ENCODE measurements at places on chromosomes 2 and 18. TPM values are rescaled to one million over a fixed set of nuclear protein-coding genes. Genes with fewer than 3 reads are reported as not detected.

DNA sequence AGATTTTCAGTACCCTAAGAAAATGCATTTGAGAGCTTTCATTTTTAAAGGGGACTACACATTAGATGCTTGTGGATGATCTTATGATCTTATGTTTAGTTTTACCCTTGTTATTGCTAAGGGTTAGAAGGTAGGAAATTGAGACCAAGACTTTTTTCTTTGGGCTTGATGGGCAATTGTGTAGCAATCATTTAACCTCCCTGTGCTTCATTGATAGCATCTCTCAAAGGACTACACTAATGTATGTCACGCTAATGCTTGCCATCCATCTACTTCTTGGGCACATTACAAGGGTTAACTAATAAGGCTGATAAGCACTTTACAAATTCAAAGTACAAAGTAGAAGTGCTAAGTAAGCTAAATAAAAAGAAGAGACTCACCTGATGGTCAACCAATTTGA, 189.3 kb upstream of the LRP1B start:
- no peaks in the 10 kb centered on the region for H3K27me3 ChIP-seq
- H3K27ac ChIP-seq: no peak overlapping the region
- H3K36me3 ChIP-seq: no peaks in the 10 kb centered on the region
- no peak for DNase-seq

DNA sequence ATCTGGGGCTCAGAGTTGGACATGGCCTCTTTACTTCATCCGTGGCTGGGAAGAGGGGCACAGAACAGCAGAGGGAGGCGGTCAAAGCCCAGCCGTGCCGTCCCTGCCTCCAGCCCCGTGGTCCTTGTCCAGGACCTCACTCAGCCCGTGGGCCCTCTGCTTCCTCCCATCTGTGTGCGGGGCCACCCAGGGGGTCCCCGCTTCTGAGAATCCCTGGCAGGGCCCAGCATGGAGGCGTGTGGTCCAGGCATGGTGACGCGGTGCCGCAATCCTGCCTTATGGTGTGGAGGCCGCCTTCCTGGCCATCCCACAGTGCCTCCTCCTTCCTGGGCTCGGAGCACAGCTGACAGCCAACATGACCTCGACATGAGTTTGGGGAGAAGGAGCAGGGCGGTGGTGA, 232.6 kb downstream of the FAM210A start:
- no peaks in the 10 kb centered on the region for H3K4me1 ChIP-seq
- H3K27me3 ChIP-seq: no peaks in the 10 kb centered on the region
- H3K36me3 ChIP-seq: no peaks in the 10 kb centered on the region

DNA sequence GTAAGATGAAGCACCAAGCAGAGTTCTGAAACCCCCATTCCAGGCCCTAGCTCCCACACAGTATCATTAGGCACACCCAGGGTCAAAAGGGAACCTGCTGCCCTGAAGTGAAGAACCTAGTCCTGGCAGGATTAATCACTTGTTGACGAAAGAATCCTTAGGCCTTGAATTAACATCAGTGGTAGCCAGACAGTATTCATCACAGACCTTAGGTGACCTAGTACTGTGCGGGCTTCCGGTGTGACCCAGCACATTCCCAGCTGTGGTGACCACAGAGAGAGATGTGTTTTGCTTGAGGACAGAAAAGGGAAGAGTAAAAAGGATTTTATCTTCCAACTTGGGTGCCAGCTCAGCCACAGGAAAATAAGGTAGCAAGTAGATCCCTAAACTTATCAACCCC, 1071.4 kb upstream of the FAM98A start:
- H3K36me3 ChIP-seq: no peaks in the 10 kb centered on the region
- H3K4me1 ChIP-seq: no peaks in the 10 kb centered on the region
- no peak overlapping the region for H3K4me3 ChIP-seq
- no peak overlapping the region for H3K27ac ChIP-seq
- H3K27me3 ChIP-seq: no peaks in the 10 kb centered on the region
- DNase-seq: no peak

GRCh38 chr18:76195601-76196000, 299.4 kb downstream of the ZNF516 start:
- no peak for DNase-seq
- no peak overlapping the region for H3K27ac ChIP-seq
- H3K4me3 ChIP-seq: no peak overlapping the region

Gene LYPD1
- total RNA-seq: not detected

DNA sequence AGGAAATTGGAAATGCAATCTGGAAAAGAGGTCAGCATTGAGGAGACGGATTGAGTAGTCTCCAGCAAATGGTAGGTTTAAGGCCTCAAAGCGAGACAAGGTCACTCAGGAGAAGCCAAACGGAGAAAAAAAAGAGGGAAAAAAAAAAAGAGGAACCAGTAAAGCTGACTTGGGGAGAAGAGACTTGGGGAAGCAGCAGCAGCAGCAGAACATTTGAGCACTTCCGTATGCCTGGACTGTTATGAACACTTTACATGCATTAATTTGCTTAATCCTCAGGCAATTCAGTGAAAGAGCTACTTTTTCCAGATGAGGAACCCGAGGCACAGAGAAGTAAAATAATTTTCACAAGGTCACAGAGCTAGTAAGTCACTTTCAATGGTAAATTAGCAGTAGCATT, 81.3 kb downstream of the OSBPL6 start:
- no peaks in the 10 kb centered on the region for H3K36me3 ChIP-seq
- no peaks in the 10 kb centered on the region for H3K4me1 ChIP-seq
- H3K27me3 ChIP-seq: no peaks in the 10 kb centered on the region
- DNase-seq: no peak
- no peak overlapping the region for H3K4me3 ChIP-seq

GRCh38 chr2:43402452-43402937, 176.1 kb upstream of the ZFP36L2 start:
- H3K27me3 ChIP-seq: no peaks in the 10 kb centered on the region
- DNase-seq: no peak
- no peak overlapping the region for H3K4me3 ChIP-seq
- H3K27ac ChIP-seq: no peak overlapping the region
- no peaks in the 10 kb centered on the region for H3K4me1 ChIP-seq

Gene LHCGR
- total RNA-seq: not detected

Gene FOXI3
- not detected for total RNA-seq

DNA sequence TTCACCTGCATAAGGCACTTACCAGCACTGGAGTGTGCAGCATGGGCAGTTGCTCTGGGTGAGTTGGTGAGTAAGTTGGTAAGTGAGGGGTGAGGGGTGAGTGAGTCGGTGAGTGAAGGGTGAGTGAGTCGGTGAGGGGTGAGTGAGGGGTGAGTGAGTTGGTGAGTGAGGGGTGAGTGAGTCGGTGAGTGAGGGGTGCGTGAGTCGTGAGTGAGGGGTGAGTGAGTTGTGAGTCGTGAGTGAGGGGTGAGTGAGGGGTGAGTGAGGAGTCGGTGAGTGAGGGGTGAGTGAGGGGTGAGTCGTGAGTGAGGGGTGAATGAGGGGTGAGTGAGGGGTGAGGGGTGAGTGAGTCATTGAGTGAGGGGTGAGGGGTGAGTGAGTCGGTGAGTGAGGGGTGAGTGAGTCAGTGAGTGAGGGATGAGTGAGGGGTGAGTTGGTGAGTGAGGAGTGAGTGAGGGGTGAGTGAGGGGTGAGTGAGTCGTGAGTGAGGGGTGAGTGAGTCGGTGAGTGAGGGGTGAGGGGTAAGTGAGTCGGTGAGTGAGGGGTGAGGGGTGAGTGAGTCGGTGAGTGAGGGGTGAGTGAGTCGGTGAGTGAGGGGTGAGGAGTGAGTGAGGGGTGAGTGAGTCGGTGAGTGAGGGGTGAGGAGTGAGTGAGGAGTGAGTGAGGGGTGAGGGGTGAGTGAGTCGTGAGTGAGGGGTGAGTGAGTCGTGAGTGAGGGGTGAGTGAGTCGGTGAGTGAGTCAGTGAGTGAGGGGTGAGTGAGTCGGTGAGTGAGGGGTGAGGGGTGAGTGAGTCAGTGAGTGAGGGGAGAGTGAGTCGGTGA, 17.1 kb downstream of the THAP4 start:
- no peaks in the 10 kb centered on the region for H3K36me3 ChIP-seq
- no peak overlapping the region for H3K4me3 ChIP-seq
- no peak overlapping the region for H3K27ac ChIP-seq
- peaks cover 13% of the 10 kb centered on the region for H3K4me1 ChIP-seq
